ENCODE measurements at places on chromosomes 6 and 20.

DNA sequence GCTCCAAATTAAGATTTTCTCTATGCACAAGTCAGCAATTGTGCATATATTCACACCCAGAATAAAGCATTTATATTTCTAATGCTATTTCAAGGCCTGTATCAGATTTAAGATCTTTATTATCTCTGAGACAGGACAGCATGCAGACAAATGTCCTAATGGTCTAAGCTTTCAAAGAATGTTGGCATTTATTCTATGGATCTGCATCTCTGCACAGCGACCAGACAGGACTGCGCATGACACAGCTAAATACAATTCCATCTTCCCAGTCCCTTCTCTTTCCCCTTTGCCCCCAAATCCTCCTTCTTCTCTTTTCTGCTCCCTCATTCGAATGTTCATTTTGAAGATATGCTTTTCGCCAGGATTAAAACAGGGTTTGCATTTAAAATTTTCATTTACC, 478.5 kb downstream of the PKHD1 start:
- no peaks in the 10 kb centered on the region for H3K4me1 ChIP-seq
- no peak overlapping the region for H3K4me3 ChIP-seq
- ATAC-seq = no peak

- ATAC-seq = no peak
- no peak overlapping the region for H3K27ac ChIP-seq
- H3K27me3 ChIP-seq = no peaks in the 10 kb centered on the region
Observed at GRCh38 chr20:58388028-58388601, 914 bp upstream of the VAPB start.

GRCh38 chr6:109946979-109947378, 31.1 kb upstream of the GPR6 start:
- no peaks in the 10 kb centered on the region for H3K4me1 ChIP-seq
- H3K4me3 ChIP-seq = no peak overlapping the region
- no peaks in the 10 kb centered on the region for H3K36me3 ChIP-seq
- peaks cover 30% of the 10 kb centered on the region for H3K27me3 ChIP-seq
- ATAC-seq = no peak

GRCh38 chr6:46651816-46652215, 802 bp downstream of the CYP39A1 start:
- H3K36me3 ChIP-seq = no peaks in the 10 kb centered on the region
- peak overlapping the region; percentile 95 for H3K27ac ChIP-seq
- H3K4me1 ChIP-seq = no peaks in the 10 kb centered on the region
- no peaks in the 10 kb centered on the region for H3K27me3 ChIP-seq
- peak overlapping the region; percentile 86 for H3K4me3 ChIP-seq
- no peak for ATAC-seq

DNA sequence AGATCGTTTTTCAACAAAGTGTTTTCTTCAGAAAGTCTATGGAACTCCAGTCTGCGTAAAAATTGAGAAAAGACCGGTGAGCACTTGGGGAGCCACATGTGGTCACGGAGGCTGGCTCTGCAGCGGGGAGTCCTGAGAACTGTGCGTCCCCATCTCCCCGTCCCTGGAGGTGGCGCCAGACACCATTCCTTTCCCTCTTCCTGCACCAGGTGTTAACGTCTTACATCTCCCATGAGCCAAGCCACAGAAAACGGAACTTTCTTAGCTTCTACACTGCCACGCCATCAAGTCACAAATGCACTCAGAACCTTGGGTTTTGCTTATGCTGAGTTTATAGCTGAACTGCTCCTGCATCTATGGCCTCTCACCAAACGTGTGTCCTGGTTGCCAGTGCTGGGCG, 62.6 kb downstream of the GINS1 start:
- no peaks in the 10 kb centered on the region for H3K27me3 ChIP-seq
- no peaks in the 10 kb centered on the region for H3K4me1 ChIP-seq
- no peak overlapping the region for H3K27ac ChIP-seq
- H3K4me3 ChIP-seq = no peak overlapping the region
- no peak for ATAC-seq

- no peak overlapping the region for H3K27ac ChIP-seq
- H3K27me3 ChIP-seq = no peaks in the 10 kb centered on the region
Observed at GRCh38 chr6:131781687-131782086, 26.1 kb upstream of the ENPP1 start.

DNA sequence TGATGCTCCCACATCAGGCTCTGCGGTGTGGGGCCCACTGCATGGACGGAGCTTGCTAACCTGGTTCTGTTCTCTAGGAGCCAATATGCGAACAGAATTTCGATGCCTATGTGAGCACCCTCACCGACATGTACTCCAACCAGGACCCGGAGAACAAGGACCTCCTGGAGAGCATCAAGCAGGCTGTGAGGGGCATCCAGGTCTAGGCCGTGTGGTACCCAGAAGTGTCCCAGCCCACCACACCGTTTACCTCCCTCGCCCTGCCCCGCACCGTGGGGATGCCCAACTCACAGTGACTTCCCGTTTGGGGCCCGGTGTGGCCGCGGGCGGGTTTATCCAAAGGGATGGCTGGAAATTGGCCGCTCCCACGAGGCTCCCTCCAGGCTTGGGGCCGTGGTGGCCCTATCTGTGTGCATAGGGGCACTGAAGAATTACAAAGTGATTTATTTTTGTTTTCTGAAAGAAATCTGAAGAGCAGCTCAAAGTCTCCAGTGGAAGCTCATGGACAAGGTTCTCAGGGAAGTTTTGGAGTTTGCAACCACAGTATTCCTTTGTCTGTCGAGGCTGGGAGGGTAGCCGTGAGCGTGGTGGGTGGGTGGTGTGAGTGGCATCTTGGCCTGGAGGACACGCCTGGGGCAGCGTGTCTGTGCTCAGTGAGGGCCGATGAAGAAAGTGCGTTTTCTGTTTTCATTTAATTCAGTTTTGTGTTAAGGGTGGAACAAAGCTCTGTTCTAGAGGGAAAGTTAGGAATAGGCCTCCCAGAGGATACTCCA, 15.1 kb upstream of the PCMTD2 start:
- H3K36me3 ChIP-seq = no peaks in the 10 kb centered on the region
- no peak overlapping the region for H3K27ac ChIP-seq
- ATAC-seq = no peak
- H3K4me1 ChIP-seq = no peaks in the 10 kb centered on the region

DNA sequence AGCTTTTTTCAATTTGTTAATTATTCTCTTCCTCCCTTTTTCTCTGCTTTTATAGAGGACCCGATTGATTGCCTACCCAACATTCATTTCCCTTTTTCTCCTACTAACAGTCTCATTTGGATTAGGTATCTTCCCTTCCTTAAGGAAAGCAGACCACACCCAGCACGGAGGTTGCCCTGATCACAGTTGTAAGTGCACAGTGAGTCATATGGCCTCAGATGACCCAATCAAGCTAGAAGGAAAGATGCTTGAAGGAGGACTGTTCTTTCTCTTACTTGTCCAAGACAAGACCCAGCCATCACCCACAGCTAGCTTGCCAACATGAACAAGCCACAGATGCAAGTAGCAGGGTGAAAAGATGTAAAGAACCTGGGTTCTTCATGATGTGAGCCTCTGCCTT, 518.6 kb downstream of the PKHD1 start:
- no peaks in the 10 kb centered on the region for H3K36me3 ChIP-seq
- H3K27me3 ChIP-seq = no peaks in the 10 kb centered on the region
- H3K4me1 ChIP-seq = no peaks in the 10 kb centered on the region

GRCh38 chr20:49990271-49990720, 7.5 kb downstream of the SNAI1 start:
- no peaks in the 10 kb centered on the region for H3K36me3 ChIP-seq
- no peaks in the 10 kb centered on the region for H3K27me3 ChIP-seq
- no peak for ATAC-seq
- no peaks in the 10 kb centered on the region for H3K4me1 ChIP-seq
- H3K4me3 ChIP-seq = no peak overlapping the region
- H3K27ac ChIP-seq = peak overlapping the region; percentile 80

- no peaks in the 10 kb centered on the region for H3K27me3 ChIP-seq
- no peak overlapping the region for H3K4me3 ChIP-seq
- ATAC-seq = no peak
- no peaks in the 10 kb centered on the region for H3K36me3 ChIP-seq
- no peaks in the 10 kb centered on the region for H3K4me1 ChIP-seq
- H3K27ac ChIP-seq = no peak overlapping the region
Observed at GRCh38 chr6:50185006-50185405, 135.3 kb upstream of the DEFB112 start.

DNA sequence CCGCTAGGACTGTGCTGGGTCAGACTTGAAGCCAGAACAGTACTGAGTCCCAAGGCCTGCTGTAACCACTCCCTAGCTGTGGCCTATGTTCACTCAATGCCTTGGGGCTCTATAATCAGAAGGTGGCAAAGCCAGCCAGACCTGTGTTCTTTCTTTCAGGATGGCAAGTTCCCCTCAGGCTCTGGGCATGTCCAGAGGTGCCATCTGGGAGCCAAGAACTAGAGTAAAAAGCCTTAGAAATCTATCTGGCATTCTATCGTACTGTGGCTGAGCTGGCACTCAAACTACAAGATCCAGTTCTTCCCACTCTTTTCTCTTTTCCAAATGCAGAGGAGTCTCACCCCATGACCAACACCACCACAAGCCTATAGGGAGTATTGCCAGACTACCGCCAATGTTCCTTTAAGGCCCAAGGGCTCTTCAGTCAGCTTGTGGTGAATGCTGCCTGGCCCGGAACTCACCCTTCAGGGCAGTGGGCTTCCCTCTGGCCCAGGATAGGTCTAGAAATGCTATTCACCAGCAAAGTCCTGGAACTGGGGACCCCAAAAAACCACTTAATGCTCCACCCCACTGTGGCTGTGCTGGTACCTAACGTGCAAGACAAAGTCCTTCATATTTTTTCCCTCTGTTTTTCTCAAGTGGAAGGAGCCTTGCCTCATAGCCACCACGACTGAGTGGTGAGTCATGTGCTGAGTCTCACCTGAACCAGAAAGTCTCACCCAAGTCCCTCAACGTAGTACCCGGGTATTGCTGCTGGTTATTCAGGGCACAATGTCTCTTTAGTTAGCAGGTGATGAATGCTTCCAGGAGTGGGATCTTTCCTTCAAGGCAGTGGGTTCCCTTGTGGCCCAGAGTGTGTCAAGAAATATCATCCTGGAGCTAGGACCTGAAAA, 8.6 kb upstream of the SIRPB2 start:
- H3K4me3 ChIP-seq = no peak overlapping the region
- no peak overlapping the region for H3K27ac ChIP-seq
- H3K36me3 ChIP-seq = no peaks in the 10 kb centered on the region
- no peaks in the 10 kb centered on the region for H3K4me1 ChIP-seq
- peaks cover 17% of the 10 kb centered on the region for H3K27me3 ChIP-seq
- ATAC-seq = no peak

GRCh38 chr6:36853325-36853724, 14.1 kb upstream of the CPNE5 start:
- H3K4me1 ChIP-seq = no peaks in the 10 kb centered on the region
- H3K36me3 ChIP-seq = no peaks in the 10 kb centered on the region
- peak overlapping the region; percentile 48 for H3K27ac ChIP-seq
- H3K4me3 ChIP-seq = no peak overlapping the region
- peak; percentile 82 for ATAC-seq
- no peaks in the 10 kb centered on the region for H3K27me3 ChIP-seq

DNA sequence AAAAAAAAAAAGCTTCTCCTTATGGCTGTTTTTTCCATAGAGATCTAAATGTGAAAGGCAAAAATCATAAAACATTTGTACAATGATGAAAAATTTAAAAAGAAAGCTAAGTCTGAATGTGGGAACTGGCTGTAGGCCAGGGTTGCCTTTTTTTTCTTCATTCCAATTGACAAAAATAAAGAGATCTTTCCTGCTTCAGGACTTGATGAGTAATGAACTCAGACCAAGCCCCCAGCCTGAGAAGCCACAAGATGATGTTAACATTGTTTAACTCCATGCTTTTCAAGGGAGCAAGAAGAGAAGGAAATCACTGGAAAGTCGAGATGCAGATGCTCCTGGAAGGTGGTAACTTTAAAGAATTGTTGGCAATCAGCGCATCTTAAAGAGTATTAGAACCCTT, 41.4 kb downstream of the TRMT6 start:
- H3K27ac ChIP-seq = no peak overlapping the region
- H3K36me3 ChIP-seq = no peaks in the 10 kb centered on the region
- H3K4me1 ChIP-seq = peaks cover 11% of the 10 kb centered on the region
- no peak for ATAC-seq

GRCh38 chr6:45000833-45001232, 327.3 kb upstream of the RUNX2 start:
- no peak overlapping the region for H3K4me3 ChIP-seq
- H3K36me3 ChIP-seq = no peaks in the 10 kb centered on the region
- no peaks in the 10 kb centered on the region for H3K4me1 ChIP-seq
- H3K27me3 ChIP-seq = no peaks in the 10 kb centered on the region

DNA sequence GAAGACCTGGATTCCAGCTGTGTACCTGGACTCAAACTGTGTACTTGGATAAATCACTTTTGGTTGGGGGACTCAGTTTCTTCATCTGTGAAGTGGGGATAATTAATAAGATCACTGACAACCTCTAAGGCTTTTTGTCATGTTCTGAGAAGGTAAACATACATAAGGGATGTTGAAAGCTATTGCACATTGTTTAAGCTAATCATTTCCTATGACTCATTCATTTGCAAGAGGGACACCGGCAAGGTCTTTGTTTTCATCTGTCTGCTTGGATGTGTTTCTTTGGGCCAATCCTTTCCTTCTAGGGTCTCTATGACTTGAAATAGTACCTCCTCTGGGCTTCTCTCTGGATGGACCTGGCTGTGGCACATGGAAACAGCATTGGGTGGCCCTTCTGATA, 6.8 kb downstream of the PROKR2 start:
- no peak overlapping the region for H3K4me3 ChIP-seq
- H3K27me3 ChIP-seq = peaks cover 19% of the 10 kb centered on the region
- no peaks in the 10 kb centered on the region for H3K4me1 ChIP-seq
- no peak for ATAC-seq
- no peaks in the 10 kb centered on the region for H3K36me3 ChIP-seq

DNA sequence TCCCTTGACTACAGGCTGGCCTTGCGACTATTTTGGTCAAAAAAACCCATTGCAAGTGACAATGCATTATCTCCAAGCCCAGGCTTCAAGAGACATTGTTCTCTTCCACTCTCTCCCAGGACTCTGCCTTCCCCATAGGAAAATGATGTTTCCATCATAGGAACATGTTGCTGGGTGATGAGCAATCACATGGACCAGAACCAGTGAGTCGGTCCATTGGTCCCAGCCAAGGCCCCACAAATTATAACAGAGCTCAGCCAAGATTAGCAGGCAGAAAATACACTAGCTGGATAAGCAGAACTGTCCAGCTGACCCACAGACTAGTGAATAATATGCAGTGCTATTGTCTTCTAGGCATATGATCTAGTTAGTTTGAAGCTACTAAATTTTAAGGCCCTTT, 27.4 kb downstream of the TENT5A start:
- H3K36me3 ChIP-seq = no peaks in the 10 kb centered on the region
- H3K27ac ChIP-seq = no peak overlapping the region
- no peak for ATAC-seq
- H3K27me3 ChIP-seq = no peaks in the 10 kb centered on the region

DNA sequence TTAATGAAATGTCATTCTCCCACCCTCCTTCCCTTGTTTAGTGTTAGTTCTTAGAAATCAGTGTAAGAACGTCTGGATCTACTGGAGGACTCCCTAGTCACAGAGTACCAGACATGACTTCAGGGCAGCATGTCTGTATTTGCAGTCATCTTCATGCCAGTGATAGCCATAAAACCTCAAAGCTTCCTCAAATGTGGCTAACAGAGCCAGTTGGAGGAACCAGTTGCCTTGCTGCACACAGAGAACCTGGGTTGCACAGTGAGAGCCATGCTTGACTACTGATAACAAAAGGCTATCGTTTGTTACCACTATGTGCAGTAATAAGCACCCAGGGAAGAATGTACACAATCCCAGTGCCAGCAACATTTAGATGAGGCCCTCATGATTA, 20.1 kb downstream of the NT5E start:
- peaks cover 9% of the 10 kb centered on the region for H3K36me3 ChIP-seq
- ATAC-seq = no peak
- no peak overlapping the region for H3K27ac ChIP-seq

- H3K27me3 ChIP-seq = peaks cover 100% of the 10 kb centered on the region
- no peak overlapping the region for H3K27ac ChIP-seq
- no peak for ATAC-seq
- no peak overlapping the region for H3K4me3 ChIP-seq
Observed at GRCh38 chr6:100454551-100455229, 10.0 kb downstream of the SIM1 start.

Data from gastroesophageal sphincter (tissue), 4 donors.